Esophagus muscularis mucosa (tissue), 4 donors: ENCODE measurements at places on chromosomes 4 and X. TPM values are rescaled to one million over a fixed set of nuclear protein-coding genes. Genes with fewer than 3 reads are reported as not detected.

POU4F2 gene
- not detected for total RNA-seq

PARM1 gene
- 23.3 TPM for total RNA-seq

- no peak for DNase-seq
- H3K36me3 ChIP-seq: no peaks in the 10 kb centered on the region
- no peaks in the 10 kb centered on the region for H3K27me3 ChIP-seq
- no peak overlapping the region for H3K4me3 ChIP-seq
- no peak overlapping the region for H3K27ac ChIP-seq
Observed at GRCh38 chr4:185332575-185333464, 62.9 kb downstream of the LRP2BP start.

- H3K4me1 ChIP-seq: no peaks in the 10 kb centered on the region
- no peak for DNase-seq
- no peaks in the 10 kb centered on the region for H3K27me3 ChIP-seq
- H3K4me3 ChIP-seq: no peak overlapping the region
- no peaks in the 10 kb centered on the region for H3K36me3 ChIP-seq
Observed at GRCh38 chr4:85738721-85739120, 263.8 kb downstream of the ARHGAP24 start.

DNA sequence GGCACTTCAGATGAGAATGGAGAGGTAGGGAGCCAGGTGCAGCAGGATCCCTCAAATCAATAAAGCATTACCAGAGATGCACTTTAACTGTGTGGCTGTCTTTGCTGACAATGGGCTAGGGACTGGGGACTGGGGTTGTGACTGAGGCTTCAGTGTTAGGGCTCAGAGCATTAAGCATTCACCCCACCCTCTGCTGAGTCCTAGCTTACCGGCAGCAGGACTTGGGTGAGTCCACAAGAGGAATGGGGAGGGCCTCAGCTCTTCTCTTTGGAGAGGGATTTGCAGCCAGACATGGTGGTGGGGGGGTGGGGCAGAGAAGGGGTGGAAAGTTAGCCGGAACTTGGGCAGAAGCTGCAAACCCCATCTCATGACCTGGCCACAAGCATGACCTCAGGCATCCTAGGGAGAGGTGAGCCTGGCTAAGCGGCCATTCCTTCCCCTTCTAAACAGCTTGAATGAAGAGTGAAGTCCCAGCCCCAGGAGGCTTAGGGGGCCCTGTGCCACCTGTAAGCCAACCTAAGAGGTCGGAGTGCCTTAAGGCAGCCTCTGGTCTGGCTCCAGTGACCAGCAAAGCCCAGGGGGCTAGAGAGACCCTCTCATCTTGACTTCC lies 78.4 kb downstream of the STARD8 start:
- H3K36me3 ChIP-seq: peaks cover 31% of the 10 kb centered on the region
- no peaks in the 10 kb centered on the region for H3K4me1 ChIP-seq
- no peak overlapping the region for H3K27ac ChIP-seq
- DNase-seq: no peak

GRCh38 chrX:121455890-121456289 lies 408.5 kb downstream of the GLUD2 start:
- no peak for DNase-seq
- H3K4me3 ChIP-seq: no peak overlapping the region
- H3K36me3 ChIP-seq: no peaks in the 10 kb centered on the region
- no peak overlapping the region for H3K27ac ChIP-seq

DNA sequence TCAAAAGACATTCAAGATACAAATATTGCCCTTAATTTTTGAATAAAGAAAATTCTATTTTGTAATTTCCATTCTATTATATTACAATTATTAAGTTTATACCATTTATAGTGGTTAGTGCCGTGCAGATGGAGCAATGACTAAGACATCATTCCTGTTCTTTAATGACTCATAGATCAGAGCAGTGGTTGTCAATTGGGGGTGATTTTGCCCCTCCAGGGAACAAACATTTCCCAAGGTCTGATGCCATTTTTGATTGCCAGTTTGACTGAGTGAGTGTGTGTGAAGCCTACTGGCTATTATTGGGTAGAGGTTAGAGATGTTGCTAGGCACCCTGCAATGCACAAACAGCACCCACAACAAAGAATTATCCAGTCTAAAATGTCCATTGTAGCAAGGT lies 97.9 kb upstream of the DDIT4L start:
- H3K27me3 ChIP-seq: no peaks in the 10 kb centered on the region
- H3K4me1 ChIP-seq: no peaks in the 10 kb centered on the region
- H3K36me3 ChIP-seq: no peaks in the 10 kb centered on the region

GRCh38 chrX:53442322-53442631 lies 8.1 kb upstream of the HSD17B10 start:
- no peaks in the 10 kb centered on the region for H3K27me3 ChIP-seq
- H3K4me1 ChIP-seq: peaks cover 22% of the 10 kb centered on the region
- peak overlapping the region; percentile 82 for H3K27ac ChIP-seq
- DNase-seq: no peak
- no peak overlapping the region for H3K4me3 ChIP-seq

DNA sequence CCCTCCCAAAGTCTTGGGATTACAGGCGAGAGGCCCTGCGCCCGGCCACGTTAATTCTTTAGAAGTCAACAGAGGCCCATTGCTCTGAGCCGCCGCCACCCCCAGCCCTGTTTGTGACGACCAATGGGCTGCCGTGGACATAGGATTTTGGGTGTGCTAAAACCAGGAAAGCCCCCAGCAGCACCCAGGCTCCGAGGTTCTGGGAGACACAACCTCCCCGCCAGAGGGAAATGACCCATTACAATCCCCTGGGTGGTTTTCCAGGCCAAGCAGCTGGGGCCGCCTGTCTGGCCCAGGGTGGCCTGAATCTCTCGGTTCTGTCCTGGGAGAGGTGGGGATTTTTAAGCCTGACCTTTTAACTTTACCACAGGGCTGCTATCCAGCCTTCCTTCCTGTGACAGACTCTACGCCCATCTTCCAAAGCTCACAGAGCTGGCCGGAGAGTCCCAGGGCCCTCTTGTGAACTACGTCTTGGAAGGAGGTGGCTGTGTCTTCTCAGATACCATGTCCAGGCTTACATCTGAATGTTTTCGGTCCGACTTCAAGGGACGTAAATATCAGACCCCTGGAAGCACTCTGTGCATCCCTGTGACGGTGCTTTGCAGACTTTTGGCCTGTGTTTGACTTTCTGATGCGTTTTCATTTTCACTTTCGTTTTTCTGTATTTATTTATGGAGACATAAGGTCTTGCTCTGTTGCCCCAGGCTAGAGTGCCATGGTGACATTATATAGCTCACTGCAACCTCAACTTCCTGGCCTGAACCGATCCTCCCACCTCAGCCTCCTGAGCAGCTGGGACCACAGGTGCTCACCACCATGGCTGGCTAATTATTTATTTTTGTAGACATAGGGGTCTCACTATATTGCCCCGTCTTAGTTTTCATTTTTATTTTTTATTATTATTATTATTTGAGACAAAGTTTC lies 36.0 kb downstream of the P2RY8 start:
- peak; percentile 89 for DNase-seq
- H3K4me3 ChIP-seq: no peak overlapping the region
- H3K4me1 ChIP-seq: no peaks in the 10 kb centered on the region
- H3K36me3 ChIP-seq: no peaks in the 10 kb centered on the region
- no peak overlapping the region for H3K27ac ChIP-seq

DNA sequence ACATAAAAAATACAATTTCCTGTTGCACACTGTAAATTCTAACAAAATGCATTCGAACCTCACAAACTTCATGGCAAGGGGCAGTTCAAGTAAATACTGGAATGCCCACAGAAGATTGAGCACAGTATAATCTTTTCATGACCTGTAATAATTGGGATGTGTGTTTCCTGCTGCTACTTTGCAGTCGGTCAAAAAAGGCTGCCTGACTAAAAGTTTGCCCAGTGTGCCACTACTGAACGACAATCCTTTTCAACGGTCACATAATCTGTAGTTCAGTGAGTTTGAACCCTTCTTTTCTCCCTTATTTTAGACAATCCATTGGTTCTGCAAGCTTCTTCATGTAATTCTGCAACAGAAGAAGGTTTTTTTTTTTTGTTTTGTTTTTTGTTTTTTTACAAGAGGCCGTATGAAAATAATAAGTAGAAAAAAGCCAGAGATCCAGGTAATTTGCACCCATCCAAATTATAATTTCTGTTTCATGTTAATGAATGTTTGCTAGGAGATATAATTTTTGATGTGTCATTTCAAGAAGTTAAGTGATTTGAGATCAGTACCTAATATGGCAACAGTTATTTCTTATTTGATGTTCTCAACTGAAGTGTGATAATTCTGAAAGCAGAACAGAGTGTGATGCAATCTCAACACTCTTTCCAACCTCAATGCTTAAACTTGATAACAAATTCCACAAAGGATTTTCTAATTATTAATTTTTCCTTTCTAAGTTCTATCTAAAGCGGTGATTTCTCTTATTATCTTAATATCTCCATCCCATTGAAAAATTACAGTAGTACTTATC lies 237.6 kb downstream of the FSTL5 start:
- no peak overlapping the region for H3K27ac ChIP-seq
- H3K36me3 ChIP-seq: no peaks in the 10 kb centered on the region
- DNase-seq: no peak
- no peak overlapping the region for H3K4me3 ChIP-seq
- H3K27me3 ChIP-seq: no peaks in the 10 kb centered on the region
- H3K4me1 ChIP-seq: no peaks in the 10 kb centered on the region
